Body of pancreas (tissue), 4 donors: ENCODE measurements at places on chromosomes 12 and 14.

GRCh38 chr12:67884596-67884995 is 104.7 kb upstream of the IFNG-AS1 start:
- DNase-seq: peak; percentile 10

GRCh38 chr12:116610971-116611541 is 51.9 kb downstream of the MAP1LC3B2 start:
- no peak for DNase-seq

DNA sequence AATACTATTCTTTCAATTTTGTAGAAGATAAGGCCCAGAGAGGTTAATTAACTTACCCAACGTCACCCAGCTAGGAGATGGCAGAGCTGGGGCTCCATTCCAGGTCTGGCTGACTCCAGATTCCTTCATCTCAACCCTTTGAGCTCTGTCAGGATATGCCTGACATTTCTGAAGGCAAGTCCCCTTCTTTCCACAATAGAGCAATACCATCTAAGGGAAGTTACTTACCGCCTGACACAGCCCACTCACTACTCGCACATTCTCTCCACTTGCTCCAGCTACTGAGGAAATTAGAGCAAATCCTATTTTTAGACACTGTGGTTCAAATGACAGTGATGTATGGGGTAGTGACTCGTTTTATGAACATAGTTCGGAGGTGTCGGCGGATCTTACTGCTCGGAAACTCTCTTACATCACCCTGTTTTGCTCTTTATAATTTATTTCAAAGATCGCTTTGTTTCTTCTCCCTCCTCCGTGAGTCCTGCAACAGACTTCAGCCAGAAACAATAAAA is 2.0 kb upstream of the WSCD2 start:
- DNase-seq: no peak

GRCh38 chr12:75212072-75212471 is 2.4 kb upstream of the KCNC2 start:
- DNase-seq: no peak

DNA sequence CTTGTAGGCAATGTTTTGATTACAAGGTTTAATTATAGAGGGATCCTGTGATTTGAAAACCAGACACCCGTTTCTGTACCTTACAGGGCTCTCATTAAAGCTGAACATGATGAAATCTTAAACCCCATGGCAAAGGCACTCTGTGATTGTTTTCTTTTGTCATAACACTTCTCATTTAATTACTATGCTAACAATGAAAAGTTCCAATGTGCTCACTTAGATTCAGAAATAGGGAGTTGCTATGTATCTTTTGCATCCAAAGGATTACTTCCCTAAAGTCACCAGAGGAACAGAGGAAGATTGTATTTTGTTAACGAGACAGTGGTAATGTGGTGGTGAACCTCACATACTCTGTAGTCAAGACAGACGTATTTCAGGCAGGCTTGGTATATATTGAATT is 81.5 kb upstream of the MYF6 start:
- no peak for DNase-seq

- no peak for DNase-seq
Measured at GRCh38 chr12:96063046-96063445, 27.7 kb upstream of the LTA4H start.
